ENCODE measurements at places on chromosomes 2 and 18.
A peak's percentile ranks its signal among the peaks of the same experiment; 100 is the strongest.

DNA sequence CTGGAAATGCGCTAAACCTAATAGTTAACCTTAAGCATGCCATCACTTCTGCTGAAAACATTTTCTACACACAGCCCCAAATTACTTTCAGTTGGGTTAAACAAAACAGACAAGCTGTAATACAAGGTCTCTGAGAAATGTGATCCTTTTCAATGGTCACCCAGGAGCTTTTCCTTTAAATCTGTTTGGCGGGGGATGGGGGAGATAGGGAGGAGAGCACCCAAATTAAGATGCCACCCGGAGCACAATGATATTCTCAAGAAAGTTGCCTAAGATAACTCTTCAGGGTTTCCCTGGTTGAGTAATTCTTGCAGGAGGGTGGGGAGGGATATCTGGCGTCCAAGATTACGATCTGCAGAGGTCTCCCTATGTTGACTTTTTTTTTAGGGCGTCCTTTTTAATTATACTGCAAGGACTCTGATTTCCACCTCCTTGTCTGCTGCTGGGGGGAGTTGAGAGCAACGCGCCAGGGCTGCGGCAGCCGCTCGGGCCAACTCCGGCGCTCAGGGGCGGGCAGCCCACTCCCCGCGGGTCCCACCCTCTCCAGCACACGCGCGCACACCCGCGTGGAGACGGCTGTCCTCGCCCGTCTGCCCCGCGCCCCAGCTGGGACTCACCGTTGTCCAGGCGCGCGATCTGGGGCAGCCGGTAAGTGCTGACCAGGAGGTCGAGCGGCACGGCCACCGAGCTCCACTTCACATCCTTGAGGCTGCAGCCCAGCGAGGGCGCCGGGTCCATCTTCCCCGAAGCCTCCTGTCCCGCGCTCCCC is 807 bp downstream of the GAREM1 start:
- peak; percentile 5 for DNase-seq
- H3K4me1 ChIP-seq = peaks cover 30% of the 10 kb centered on the region
- H3K27ac ChIP-seq = peak overlapping the region; percentile 54
- peaks cover 55% of the 10 kb centered on the region for H3K27me3 ChIP-seq
- H3K4me3 ChIP-seq = peak overlapping the region; percentile 87

DNA sequence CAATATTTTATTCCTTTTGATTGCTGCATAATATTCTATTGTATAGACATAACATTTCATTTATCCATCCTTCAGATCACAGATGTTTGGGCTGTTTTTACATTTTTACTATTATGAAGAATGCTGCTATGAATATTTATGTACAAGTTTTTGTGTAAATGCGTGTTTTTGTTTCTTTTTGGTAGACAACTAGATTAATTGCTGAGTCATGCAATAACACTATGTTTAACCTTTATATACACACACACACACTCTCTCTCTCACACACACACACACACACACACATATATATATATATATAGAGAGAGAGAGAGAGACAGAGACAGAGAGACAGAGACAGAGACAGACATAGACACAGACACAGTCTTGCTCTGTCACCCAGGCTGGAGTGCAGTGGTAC is 926.9 kb downstream of the DCC start:
- H3K4me3 ChIP-seq = no peak overlapping the region
- H3K36me3 ChIP-seq = no peaks in the 10 kb centered on the region
- no peak for DNase-seq
- no peaks in the 10 kb centered on the region for H3K4me1 ChIP-seq
- H3K27me3 ChIP-seq = no peaks in the 10 kb centered on the region

DNA sequence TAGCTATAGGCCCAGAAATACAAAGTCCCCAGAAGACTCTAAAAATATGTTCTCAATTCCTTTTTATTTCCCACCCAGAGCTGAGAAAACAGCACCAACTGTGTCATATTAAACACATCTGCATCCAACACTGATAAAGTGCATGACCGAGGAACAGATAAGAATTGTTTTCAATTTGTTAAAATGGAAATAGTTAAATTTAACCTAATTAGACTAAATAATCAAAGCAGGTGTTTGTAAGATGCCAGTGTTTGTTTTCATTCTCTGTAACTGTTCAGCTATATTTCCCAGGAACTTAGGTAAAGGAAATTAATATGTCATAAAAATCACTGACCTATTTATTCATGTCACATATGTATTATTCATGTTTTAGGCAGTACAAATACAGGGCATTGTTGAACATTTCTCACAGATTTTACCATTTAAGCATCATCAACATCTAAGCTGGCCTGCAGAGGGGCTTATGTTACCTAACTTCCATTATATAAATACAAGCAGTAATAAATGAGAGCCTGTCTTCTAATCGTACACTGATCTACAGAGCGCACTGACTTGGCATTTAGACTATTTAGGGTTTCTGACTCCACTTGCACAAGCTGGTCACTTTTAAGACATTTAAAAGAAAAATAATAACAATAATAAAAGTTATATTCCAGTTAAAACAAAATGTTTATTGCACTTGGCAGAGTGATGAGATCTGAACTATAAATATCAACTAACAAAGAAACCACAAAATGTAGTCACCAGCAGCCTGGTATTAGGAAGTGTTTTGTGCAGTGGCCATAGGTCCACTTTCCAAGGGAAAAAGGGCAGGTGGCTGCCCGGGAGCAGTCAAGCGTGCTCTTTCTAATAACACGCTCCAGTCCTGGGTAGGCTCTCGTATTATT is 86.6 kb upstream of the ZFP36L2 start:
- peaks cover 41% of the 10 kb centered on the region for H3K36me3 ChIP-seq
- peaks cover 10% of the 10 kb centered on the region for H3K4me1 ChIP-seq
- DNase-seq = no peak
- H3K4me3 ChIP-seq = no peak overlapping the region
- no peaks in the 10 kb centered on the region for H3K27me3 ChIP-seq

GRCh38 chr18:10419420-10420103 is 34.9 kb upstream of the APCDD1 start:
- H3K27me3 ChIP-seq = peaks cover 13% of the 10 kb centered on the region
- H3K27ac ChIP-seq = no peak overlapping the region
- no peak for DNase-seq
- no peaks in the 10 kb centered on the region for H3K4me1 ChIP-seq
- no peaks in the 10 kb centered on the region for H3K36me3 ChIP-seq

DNA sequence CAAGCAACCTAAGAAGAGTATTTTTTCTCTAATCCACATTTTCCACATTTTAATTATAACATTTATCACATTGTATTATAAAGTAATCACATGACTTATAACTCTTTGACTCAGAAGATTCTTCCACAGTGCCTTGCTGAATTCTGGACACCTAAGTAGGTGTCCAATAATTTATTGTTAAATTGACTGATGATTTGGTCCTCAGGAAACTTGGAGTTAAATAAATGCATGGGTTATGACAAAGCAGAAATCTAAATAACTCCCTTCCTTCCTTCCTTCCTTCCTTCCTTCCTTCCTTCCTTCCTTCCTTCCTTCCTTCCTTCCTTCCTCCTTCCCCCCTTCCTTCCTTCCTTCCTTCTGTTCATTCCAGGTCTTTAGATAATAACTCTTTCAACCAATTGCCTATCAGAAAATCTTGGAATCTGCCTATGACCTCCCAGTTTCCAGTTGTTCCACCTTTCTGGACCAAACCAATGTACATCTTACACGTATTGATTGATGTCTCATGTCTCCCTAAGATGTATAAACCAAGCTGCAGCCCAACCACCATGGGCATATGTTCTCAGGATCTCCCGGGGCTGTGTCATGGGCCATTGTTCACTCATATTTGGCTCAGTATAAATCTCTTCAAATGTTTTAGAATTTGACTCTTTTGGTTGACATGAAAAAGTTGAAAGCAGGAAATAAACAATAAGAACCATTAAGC is 10.4 kb upstream of the KDSR start:
- H3K27ac ChIP-seq = no peak overlapping the region
- no peak for DNase-seq
- H3K4me1 ChIP-seq = peaks cover 10% of the 10 kb centered on the region
- no peaks in the 10 kb centered on the region for H3K36me3 ChIP-seq

DNA sequence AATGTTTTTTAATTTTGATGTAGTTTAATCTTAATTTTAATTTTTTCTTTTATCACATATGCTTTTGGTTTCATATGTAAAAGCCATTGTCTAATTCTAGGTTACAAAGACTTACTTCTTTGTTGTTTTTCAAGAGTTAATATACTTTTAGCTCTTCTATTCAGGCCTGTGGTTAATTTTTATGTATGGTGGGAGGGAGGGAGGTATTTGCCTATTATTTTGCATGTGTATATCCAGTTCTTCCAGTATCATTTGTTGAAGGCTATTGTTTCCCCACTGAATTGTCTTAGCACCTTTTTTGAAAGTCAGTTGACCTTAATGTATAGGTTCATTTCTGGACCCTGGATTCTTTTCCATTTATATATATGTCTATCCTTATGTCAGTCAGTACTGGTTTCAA is 23.4 kb downstream of the USP14 start:
- no peak overlapping the region for H3K27ac ChIP-seq
- peaks cover 32% of the 10 kb centered on the region for H3K4me1 ChIP-seq
- peaks cover 4% of the 10 kb centered on the region for H3K36me3 ChIP-seq
- H3K4me3 ChIP-seq = no peak overlapping the region

GRCh38 chr2:38370664-38371063 is 6.4 kb downstream of the ATL2 start:
- peaks cover 59% of the 10 kb centered on the region for H3K4me1 ChIP-seq
- no peak overlapping the region for H3K4me3 ChIP-seq
- no peaks in the 10 kb centered on the region for H3K27me3 ChIP-seq
- no peak overlapping the region for H3K27ac ChIP-seq
- DNase-seq = no peak

DNA sequence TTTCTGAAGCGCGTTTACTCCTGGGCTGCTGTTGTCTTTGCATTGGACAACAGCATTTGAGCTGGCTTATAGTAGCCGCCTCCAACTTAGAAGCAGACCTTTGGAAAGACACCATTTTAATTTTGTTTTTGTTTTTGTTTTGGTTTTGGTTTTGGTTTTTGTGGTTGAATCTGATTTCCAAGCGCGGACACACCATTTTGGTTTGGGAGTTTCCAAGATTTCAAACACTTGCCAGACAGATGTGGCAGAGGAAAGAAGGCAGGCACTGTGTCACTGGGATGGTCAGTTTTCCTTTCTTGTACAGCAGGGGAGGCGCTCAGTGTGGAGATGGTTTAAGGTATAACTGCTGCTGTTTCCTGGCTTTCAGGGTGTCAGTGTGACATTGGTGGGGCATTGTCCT is 126.8 kb downstream of the LAMA3 start:
- peaks cover 15% of the 10 kb centered on the region for H3K4me1 ChIP-seq
- no peaks in the 10 kb centered on the region for H3K27me3 ChIP-seq
- H3K36me3 ChIP-seq = no peaks in the 10 kb centered on the region
- no peak overlapping the region for H3K27ac ChIP-seq
- H3K4me3 ChIP-seq = no peak overlapping the region
- DNase-seq = no peak

DNA sequence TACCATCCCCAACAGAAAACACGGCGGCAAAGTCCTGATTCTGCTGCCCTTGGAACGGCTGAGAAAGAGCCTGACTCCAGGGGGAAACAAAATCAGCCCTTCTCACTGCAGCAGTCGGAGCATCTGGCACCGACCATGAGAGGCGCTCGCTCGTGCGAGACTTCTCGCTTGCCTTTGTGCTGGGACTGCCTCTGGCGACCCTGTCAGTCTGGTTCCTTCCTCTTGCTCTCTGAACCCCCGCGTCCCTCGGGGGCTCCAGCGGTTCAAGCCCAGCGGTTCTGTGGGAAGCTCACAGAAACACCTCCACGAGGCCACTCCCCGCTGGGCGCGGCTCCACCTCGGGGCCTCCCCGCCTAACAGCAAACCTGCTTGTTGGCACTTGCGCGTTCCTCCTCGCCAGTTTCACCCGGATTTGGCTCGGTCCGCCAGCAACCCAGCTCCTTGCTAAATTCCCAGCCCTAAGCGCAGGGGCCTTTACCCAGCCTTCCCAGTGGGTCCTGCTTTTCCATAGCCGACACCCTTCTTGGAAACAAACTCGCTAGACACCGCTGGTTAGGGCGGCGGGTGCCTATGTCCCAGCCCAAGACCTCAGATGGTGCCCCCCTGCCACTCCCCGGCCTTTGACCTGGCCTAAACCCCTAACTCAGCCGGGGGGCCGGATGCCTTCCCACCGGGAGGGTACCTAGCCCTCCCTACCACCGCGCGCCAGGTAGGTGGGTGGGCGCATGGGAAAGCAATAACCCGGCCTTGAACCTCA is 2.2 kb downstream of the RND3 start:
- no peak overlapping the region for H3K27ac ChIP-seq
- no peak overlapping the region for H3K4me3 ChIP-seq
- H3K36me3 ChIP-seq = no peaks in the 10 kb centered on the region
- peaks cover 51% of the 10 kb centered on the region for H3K27me3 ChIP-seq
- DNase-seq = no peak

DNA sequence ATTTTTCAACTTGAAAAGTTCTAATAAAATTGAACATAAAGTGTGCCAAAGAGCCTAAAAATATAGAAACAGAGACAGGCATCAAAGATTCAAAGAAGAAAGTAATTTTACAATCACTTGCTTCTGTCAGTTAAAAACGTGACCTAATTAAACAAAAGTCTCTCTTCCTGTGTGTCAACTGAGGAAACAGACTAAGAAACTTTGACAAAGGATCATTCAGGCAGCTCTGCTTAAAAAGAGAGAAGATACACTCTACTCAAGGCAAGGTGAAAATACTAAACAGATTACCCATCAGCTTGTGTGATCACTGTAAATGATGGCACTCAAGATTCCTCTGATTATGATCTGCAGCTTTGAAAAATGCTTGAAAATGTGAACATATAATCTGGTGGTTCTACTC is 47.8 kb downstream of the DYM start:
- H3K27me3 ChIP-seq = no peaks in the 10 kb centered on the region
- H3K4me3 ChIP-seq = no peak overlapping the region
- peaks cover 8% of the 10 kb centered on the region for H3K36me3 ChIP-seq
- DNase-seq = no peak
- peaks cover 36% of the 10 kb centered on the region for H3K4me1 ChIP-seq

DNA sequence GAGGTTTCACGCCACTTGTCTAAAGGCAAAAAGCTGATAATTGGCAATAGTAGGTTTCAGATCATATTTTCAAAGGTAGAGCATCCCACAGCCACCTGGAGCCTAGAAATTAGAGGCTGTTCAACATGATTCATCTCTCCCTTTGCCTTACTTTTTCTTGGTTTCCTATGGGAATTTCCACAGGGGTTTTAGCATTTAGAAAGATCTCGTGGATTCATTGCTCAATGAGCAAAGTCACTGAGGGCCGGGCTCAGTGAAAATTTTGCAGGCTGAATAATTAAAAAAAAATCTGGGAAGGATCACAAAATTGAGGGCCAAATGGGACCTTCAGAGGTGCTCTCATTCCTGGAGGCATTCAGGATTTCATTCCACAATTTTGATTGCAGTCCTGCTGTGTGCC is 137.1 kb downstream of the VAPA start:
- H3K27ac ChIP-seq = no peak overlapping the region
- H3K27me3 ChIP-seq = peaks cover 2% of the 10 kb centered on the region
- DNase-seq = no peak
- no peak overlapping the region for H3K4me3 ChIP-seq

DNA sequence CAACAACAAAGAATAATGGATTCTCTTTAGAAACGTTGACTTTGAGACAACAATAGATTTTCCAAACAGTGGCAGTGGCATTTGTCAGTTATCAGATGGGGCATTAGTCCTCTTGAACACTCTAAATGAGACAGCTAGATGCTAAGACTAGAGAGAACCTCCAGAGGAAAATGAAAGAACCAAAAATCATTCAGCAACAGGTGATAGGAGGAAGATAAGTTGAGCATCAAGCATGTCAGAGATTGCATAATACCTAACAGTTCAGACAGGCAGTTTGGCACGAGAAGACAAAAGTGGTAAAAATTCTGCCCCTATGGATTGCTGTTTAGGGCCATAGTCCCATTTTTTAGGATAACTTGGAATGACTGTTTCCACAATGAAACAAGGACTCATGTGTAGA is 67.9 kb upstream of the NOL4 start:
- H3K4me3 ChIP-seq = no peak overlapping the region
- H3K27me3 ChIP-seq = no peaks in the 10 kb centered on the region
- no peaks in the 10 kb centered on the region for H3K4me1 ChIP-seq
- H3K27ac ChIP-seq = no peak overlapping the region
